ENCODE measurements at places on chromosomes 13 and 19.

- no peak for DNase-seq
These were observed 104.2 kb upstream of the IPO5 start for GRCh38 chr13:97849305-97849704.

DNA sequence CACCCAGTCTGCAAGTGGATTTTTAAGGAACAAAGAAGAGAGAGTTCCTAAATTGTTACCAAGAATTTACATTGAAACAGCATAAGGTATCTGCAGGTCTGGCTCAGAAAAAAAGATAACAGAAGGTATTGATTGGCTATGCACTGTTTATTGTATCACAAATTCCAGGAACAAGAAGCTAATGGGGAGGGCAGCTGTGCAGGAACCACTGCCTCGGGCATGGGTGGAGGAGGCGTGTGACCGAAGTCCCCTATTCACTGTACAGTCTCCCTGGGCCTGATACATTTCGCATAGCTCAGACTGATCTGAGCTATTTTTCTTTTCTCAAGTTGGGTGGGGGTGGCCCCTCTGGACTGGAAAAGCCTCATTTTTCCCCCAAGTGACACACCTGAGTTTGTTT, 11.7 kb downstream of the NECTIN2 start:
- DNase-seq = no peak

DNA sequence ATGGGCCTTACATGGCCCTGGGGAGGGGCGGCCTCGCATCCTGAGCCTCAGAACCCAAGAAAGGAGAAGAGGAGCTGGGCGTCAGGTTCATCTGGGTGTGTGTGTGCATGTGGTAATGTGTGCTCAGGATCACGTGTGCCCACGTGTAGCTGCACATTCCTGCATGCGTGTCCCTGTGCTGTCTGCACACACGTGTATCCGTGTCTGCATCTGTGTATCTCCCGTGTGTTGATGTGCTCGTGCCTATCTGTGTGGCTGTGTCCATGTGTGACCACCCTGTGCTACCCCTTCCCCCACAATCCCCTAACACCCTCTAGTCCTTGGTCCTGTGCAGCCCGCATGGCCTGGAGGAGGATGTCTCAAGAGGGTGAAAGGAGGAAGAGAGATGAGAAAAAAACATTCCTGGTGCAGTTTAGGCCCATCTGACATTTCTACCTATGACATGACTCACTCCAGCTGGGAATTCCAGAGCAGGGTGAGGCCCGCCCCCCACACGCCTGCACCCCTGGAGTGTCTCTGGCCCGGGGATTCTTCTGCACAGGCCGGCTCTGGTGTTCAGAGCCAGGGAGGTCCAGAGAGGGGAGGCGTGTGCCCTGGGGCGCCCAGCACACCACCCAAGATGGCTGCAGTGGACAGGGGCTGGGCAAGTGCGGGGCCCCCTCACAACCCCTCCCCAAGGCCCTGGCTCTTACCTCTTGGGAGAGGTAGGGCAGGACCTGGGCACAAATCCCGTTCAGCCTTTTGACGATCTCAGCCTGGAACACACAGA, 7.1 kb downstream of the TLE5 start:
- peak; percentile 55 for DNase-seq

DNA sequence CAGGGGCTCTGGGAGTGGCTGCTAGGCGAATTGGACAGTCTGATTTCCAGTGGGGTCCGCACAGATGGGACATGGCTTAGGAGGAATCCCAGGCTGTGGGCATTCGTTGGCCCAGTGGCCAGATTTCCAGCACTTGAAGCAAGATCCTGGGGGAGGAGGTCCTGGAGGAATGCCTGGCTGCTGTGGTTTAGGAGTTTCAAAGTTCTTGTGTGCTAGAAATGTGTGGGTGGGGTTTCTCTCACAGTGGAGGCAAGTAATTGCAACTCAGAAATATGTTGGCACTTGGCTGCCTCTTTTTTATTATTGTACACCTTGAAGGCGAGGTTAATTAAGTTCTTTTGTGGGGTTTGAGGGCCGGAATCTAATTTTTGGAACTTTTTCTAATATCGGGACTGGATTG, 17.1 kb downstream of the IGFL3 start:
- DNase-seq = no peak

DNA sequence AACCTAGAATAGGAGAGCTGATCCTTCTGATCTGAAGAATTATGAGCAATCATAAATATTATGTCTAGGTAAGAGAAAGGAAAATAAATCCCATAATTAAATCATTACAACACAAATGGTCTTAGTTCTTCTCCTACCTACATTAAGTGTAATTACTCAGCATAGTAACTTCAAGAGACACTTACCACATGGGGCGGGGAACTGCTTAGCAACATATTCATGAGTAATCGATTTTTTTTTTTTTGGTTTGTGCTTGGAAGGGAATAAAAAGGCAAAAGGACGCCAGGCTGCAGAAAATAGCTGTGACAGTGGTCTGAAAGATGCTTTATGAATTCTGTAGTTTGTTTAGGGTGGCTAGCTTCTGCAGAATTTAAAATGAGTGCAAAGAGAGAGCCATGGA, 103.3 kb upstream of the HTR2A start:
- DNase-seq = peak; percentile 14

- no peak for DNase-seq
These were observed 40.5 kb upstream of the KCTD15 start for GRCh38 chr19:33756177-33756576.
